Activated naive CD4-positive, alpha-beta T cell (primary cell): ENCODE measurements at places on chromosomes 1 and 21.

GRCh38 chr1:203207751-203208150, 21.2 kb upstream of the CHI3L1 start:
- no peak for DNase-seq

- DNase-seq, result no peak
These were observed 416.2 kb upstream of the ADGRL4 start for GRCh38 chr1:79422726-79423125.

- DNase-seq, result peak; percentile 48
These were observed 31.5 kb downstream of the CHD5 start for GRCh38 chr1:6148497-6149241.

- DNase-seq, result no peak
These were observed 84.3 kb downstream of the PLPPR4 start for GRCh38 chr1:99348397-99349132.

- no peak for DNase-seq
These were observed 682 bp downstream of the SUCO start for GRCh38 chr1:172533513-172534151.

DNA sequence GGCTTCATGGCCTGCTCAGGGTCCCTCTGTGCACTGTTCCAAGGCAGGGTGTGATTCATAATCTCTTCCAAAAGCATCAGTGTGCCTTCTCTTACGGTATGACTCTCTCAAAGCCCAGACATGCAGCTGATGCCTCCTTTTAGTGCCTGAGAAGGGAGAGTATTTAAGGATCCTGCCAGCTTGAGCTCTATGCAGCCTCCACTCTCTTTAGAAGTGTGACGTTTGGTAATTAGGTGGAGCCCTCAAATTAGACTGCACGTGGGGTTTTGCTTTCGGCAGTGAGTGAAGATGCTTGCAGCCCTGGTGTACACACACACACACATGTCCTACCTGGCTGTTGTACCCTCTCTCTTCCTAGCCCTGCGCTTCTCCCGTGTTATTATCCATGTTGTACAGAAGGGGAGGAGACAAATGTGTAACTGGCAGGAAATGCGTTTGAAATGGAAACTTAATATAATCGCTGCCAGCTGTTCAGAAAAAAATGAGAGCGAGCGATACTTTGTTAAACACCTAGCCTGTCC, 2.6 kb upstream of the C1orf174 start:
- no peak for DNase-seq

GRCh38 chr1:186658999-186659398, 21.2 kb downstream of the PTGS2 start:
- no peak for DNase-seq

DNA sequence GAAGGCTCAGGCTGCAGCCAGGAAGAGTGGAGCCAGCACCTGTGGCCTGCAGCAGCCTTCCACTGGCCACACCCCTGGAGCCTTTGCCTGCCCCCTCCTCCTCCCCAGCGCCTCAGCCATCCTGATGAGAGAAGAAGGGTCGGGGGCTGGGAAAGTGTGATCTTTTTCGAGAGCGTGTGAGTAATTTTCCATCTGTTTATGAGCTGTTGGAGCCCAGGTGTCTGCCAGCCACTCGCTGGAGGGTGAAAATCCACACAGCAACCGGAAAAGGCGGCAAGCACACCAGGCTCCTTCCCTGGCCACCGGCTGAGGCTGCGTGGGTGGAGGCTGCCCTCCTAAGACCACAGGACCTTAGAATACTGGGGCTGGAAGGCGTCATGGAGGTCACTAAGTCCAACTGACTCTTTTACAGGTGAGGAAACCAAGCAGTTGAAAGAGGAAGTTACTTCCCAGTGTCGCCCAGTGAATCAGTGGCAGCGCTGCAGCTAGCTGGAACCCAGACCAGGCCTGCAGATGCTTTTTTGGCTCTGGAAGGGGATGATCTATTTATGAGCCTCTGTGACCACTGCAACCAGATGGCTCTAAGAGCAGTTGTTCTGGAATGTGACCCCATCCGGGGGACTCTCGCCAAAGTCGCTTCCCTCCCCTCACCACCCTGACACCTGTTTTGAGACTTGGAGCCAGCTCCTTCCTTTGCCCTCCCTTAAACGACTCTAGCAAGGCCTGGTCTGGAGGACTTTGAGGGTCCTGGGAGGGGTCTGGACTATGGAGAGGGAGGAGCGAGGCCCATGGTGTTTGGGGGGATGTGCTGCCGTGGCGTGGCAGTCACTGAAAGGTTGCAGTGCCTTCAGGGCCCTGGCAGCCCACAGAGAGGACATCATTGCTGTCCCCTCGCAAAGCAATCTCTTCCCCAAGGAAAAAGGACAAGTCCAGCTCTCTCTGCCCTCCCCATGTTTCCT, 54.5 kb downstream of the LGR6 start:
- DNase-seq, result no peak

DNA sequence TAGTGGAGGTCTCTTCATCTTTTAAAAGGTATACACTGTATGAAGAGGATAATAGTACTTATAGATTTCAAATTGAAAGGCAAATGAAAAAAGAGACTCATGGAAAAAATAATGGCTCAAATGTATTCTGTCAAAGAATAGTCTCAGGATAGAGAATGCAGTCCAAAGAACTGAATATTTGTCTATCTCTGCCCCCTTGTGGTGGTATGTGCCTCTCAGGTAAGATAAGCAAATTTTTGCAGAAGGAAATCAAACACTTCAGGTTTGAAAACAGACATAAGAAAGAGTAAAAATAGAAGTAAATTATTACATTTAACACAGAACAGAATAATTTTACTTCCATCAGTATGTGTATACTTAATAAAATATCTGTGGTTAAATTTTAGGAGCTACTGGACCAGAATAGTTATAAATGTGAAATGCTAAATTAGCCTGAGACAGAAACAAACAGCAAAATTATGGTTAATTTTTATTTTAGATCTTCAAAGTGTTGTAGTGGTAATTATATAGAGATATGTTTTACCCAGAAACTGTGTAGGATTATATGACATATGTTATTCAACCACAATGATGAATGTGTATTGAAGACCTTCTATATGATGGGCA, 164.4 kb upstream of the PALMD start:
- DNase-seq, result no peak

- no peak for DNase-seq
These were observed 56.9 kb upstream of the LRP8 start for GRCh38 chr1:53384796-53385195.

DNA sequence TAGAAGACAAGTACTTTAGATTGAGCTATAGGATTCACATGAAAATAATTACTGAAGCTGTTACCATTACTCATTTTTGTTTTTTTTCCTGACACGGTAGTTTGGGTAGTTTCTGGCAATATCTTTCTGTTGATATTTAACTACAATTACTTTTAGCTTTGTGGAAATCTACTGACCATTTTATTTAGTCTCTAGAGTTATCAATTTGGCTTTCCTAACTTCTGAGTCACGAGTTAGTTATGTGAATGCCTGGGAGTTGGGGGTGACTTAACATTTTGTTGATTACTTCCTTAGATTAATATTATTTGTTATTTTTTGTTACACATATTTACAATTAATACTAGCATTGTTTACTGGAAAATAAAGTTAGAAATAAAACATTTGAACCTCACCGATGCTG, 160.6 kb downstream of the HMCN1 start:
- DNase-seq, result no peak

GRCh38 chr1:243667591-243667990, 182.5 kb downstream of the AKT3 start:
- DNase-seq, result no peak

- no peak for DNase-seq
These were observed 509 bp downstream of the ADAMTS4 start for GRCh38 chr1:161198194-161198896.

- no peak for DNase-seq
These were observed 7.4 kb downstream of the ACAP3 start for GRCh38 chr1:1300352-1300739.
